ENCODE measurements at places on chromosomes 5 and 9. TPM values are rescaled to one million over a fixed set of nuclear protein-coding genes. Genes with fewer than 3 reads are reported as not detected.

Gene SLC36A3
- not detected for total RNA-seq

DNA sequence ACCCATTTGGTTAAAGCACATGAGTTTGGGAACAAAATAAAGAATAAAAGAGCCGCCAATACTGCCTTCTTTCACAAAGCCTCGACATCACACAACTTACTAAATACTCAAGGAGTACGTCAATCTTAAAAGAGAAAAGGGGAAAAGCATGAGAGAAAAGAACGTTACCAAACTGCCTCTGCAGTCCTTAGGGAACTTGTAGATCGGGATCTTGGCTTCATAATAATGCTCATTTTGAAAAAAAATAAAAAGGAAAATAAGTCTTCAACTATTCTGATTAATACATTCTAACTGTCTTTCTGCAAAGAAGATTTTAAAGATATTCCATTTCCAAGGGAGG lies 618.4 kb downstream of the PDE4D start:
- no peak for DNase-seq

DNA sequence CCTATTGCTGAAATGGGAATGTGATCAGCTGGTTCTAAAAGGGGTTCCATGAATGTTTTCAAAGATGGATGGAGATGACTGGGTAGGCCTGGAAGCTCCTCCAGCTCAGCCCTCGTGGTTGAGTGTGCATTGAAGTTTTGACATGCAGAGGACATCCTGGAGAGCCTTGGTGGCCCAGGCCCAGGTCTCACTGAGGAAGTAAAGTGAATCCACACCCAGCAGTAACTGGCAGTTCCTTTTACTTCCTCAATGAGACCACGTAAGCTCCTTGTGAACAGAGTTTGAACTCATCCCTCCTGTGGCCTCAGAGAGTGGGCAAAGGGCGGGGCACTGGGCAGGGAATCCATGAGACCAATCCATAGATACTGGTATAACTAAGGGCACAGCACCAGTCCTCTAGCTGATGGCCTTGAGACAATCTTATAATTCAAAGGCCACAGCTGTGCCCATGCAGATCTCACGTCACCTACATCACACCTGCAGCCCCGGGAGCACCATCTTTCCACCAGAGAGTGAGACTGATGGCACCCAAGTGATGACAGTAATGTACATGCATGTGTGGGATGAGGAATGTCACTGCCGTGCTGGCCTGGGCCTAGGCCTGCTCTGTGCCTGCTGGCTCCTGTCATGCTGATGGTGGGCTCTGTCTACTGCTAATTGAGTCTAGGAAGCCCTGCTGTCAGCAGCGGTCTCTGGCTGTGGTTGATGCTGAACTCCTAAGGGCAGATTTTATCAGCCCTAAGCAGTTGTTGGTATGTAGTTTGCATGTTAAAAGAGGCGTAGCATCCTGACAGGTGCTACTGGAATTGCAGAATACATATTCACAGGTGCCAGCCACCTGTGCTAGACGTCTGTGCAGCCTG lies 257.8 kb downstream of the FSTL4 start:
- DNase-seq = no peak

GRCh38 chr5:98468188-98468869 lies 305.1 kb upstream of the RGMB start:
- DNase-seq = no peak

DNA sequence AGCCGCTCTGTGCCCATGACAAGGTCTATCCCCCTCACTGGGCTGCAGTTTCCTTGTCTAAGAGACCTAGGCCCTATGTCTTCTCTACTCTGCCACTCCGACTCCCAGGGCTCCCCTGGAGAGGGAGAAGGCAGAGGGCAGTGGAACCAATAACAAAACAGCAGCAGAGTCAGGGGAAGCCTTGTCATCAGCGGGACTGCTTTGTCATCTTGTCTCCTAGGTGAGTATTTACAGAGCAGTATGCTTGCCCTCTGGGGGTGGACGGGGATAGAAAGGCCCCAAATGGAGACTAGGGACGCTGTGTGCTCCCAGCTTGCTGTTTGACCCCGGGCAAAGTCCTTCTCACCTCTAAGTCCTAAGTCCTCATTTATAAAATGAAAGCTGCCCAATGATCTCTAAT lies 318.5 kb downstream of the CDK5RAP2 start:
- no peak for DNase-seq

DNA sequence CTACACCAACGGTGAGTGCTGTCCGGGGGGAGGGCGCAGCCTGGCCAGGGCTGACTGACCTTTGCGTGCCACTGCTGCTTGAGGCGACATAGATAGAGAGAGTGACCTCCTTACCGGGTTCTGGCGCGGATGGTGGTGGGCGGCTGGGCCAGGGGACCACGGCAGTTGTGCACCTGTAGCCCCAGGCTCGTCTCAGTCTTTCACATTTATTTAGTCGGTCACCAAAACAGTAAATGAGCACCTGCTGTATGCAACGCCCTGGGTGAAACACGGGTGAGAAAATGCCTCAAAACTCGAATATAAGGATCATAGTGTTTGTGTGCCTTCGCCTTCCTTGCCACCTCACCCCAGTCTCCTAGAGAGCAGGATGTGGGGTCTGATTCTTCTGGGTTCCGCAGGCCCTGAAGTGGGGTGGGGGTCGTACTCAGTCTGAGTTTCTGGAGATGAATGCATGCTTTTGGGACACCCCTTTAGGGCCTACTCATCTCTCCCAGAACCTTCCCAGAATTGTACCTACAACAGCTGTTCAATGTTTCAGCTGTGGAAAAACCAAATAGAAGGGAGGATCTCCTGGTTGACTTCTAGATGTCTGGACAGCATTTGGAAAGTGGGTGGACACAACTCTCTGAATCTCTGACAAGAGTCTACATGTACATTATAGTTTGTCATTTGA lies 714 bp downstream of the SEC24A start:
- peak; percentile 91 for DNase-seq

Gene YTHDC2
- 25.8 TPM for total RNA-seq

GRCh38 chr9:75545287-75545686 lies 345.2 kb upstream of the PCSK5 start:
- DNase-seq = no peak

DNA sequence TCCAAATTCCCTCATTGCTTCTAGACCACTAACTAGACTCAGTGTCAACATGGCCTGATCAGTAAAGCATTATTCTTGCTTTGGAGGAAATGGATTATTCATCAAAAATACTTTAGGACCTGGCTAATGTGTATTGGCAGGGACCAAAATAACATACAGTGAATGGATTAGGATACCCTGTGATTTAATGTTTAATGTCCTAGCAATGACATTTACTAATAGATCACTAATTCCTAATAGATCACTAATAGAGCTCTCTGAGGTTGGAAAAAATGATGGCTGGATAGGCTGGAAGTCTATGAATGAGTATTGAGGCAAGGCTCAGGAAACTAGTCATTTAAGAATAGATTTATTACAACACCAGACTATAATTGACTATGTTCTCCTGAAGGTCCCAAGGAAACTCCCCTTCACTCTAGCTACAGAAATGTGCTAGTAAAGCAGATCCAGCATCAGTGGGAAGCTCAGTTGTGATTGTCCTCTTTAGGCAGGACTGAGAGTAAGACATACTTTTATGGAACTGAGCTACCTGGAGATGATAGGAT lies 46.1 kb upstream of the CHSY3 start:
- DNase-seq = no peak

Gene RRAGA
- 90.5 TPM for total RNA-seq

DNA sequence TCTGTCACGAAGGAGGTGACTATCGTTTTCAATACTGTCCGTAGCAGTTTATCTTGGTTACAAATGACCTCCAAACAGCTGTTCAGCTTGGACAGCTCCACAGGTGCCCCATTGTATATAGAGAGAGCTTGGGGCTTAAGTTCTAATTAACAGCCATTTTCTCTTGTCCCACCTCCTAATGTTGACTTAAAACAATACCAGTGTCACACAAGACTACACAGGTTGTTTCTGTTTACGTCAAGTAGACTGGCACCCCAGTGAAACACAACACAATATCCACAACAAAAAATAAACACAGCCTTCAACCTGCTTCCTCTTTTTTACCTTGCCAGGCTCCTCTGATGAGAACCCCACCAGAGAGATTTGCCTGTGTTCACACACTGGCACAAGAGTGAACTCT lies 39.8 kb upstream of the TLE1 start:
- DNase-seq = no peak

- DNase-seq = no peak
These were observed 188.7 kb downstream of the EBF1 start for GRCh38 chr5:158910782-158911692.

Gene FAT2
- 0.51 TPM for total RNA-seq

DNA sequence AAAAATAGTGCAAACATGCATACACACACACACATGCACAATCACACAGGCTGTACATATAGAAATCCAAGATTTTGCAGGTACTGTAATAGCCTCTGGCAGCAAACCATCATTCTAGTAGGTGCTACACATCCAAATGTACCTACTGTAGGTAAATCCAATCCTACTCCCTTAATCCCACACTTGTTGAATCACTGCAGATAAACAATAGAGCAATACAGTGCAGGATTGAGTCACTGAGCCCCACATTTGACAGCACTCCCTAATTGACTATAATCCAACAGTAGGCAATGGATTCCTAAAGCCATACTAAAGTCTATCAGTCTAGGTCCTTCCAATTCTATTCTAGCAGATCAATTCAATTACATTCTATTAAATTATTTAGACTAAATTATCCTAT lies 1640.5 kb upstream of the CDH9 start:
- no peak for DNase-seq

DNA sequence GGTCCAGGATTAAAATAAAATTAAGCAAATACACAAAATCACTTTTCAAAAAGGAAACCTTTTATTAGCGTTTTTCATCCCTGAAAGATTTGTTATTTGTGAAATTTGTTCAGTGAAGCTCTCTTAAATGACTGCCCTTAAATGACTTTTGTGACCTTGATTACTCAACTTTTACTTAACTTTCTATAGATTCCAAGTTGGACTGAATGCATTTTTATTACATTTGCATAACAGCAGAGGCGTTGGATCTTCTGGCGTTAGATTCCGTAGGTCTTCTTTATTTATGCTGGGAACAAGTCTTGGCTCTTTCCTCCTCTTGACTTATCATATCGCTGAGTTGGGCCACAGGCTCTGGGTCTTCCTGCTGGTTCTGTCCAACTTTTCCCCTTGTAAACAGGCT lies 78.4 kb downstream of the APBA1 start:
- DNase-seq = no peak

DNA sequence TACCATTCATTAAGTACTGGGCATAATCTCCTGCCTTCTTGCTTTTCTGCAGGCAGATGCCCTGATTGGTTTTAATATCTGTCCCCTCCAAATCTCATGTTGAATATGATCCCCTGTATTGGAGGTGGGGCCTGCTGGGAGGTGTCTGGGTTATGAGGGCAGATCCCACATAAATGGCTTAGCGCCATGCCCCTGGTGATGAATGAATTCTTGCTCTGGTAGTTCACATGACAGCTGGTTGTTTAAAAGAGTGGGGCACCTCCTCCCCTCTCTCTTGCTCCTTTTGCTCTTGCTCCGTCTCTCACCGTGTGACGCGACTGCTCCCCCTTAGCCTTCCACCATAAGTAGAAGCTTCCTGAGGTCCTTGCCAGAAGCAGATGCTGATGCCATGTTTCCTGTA lies 564.0 kb upstream of the BRINP1 start:
- no peak for DNase-seq

DNA sequence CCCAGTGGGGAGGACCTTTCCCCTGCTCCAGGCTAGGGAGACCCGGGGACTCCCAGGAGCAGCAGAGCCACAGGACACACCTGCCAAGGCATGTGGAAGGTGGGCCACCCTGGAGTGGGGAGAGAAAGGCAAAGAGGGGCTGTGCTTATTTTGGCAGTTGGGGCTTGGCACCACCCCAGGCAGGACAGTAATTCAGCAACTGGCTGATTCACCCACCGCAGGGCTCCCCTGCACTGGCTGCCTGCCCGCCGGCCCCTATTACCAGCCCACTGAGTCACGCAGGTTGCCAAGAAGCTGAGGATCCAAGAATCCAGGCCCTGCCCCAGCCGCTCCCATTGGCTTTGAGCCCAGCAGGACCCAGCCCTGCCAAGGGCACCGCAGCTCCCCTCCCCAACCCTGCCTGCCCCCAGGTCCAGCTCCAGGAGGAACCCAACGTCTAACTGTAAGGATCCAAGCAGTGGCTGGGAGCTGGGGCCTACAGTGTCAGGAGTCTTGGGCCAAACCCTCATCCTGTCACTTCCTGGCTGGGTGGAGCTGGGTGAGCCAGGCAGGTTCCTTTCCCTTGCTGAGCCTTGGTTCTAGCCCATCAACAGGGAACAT lies 14.2 kb upstream of the RALGDS start:
- DNase-seq = peak; percentile 95

Gene MFAP3
- total RNA-seq = 34.0 TPM

- no peak for DNase-seq
These were observed 5.6 kb upstream of the APC start for GRCh38 chr5:112732131-112732530.

Gene ZNF658
- total RNA-seq = 3.1 TPM

DNA sequence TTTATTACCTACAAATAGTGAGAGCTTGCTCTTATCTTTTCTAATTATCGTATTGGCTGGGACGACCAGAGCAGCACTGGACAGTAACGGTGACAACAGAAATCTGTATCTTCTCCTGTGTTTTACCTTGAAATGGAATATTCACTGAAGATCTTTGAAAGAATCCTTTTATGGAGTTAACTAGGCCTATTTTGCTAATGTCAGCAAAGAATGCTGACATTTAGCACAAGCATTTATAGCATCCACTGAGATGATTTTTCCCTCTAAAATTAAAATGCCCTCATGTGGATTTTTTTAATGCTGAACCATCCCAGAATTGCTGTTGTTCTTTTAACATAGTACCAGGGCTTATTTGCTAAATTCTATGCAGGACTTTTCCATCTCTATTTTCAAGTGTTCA lies 59.4 kb downstream of the ROR2 start:
- DNase-seq = no peak

GRCh38 chr9:26331223-26331622 lies 561.4 kb downstream of the CAAP1 start:
- DNase-seq = no peak

DNA sequence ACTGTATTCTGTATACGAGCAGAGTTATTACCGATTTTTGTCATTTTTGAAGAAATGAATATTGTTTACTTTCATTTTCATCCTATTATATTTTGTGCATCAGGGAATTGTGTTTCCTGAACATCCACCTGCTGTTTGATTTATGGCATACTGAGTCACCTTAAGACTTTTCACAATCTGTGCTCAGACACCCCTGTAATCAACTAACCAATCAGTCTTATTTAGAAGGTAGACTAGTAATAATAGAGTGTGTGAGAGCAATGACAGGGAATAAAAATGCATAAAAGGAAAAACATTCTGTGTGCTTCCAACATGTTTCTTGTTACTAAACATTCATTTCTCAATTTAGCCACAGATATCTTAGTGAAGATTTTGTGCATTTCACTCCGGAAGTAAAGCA lies 1413.6 kb upstream of the ACO1 start:
- no peak for DNase-seq

All from mesenteric fat pad (tissue), 1 donor.